ENCODE measurements at places on chromosomes 4 and X. TPM values are rescaled to one million over a fixed set of nuclear protein-coding genes. Genes with fewer than 3 reads are reported as not detected.

- no peak for DNase-seq
Observed at GRCh38 chr4:8461086-8461485, 20.5 kb downstream of the TRMT44 start.

- DNase-seq, result no peak
Observed at GRCh38 chr4:78056265-78057129, 626 bp upstream of the FRAS1 start.

DNA sequence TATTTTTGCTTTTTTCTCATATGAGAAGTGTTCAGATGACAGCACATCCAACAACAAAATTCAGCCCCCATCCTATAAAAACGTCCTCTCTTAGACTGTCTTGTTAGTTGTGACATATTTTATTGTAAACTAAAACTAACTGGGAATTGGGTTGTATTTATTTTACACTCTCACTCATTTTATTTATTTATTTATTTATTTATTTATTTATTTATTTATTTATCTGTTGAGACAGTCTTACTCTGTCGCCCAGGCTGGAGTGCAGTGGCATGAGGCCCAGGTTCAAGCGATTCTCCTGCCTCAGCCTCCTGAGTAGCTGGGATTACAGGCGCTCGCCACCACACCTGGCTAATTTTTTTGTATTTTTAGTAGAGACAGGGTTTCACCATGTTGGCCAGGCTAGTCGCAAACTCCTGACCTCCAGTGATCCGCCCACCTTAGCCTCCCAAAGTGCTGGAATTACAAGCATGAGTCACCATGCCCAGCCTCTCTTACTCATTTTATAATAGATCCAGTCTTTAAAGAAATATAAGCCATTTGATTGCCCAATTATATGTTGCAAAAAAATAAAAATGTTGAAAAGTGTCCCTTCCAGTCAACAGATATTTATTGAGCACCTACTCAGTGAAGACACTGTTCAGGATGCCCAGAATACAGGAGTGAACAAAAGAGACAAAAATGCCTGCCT, 44.6 kb downstream of the PALLD start:
- no peak for DNase-seq

- no peak for DNase-seq
Observed at GRCh38 chr4:3447431-3448395, 5.9 kb downstream of the HGFAC start.

Gene DCHS2
- total RNA-seq, result 1.5 TPM

DNA sequence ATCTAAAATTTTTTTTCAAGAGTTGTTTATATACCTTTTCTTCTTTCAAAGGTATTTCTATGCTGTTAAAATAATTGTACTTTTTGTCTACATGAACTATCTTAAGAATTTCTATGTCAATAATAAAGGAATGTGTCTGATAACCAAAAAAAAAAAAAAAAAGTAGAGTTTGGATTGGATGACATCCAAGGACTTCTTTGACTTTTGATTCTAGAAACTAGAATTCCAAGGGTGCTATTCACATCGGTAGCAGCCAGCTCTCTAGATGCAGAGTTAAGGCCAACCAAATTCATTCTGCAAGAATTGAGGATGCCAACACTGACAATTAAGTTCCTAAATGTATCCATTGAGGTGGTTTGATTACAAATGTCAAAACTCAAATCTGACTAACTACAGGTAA, 42.0 kb upstream of the PRKG2 start:
- no peak for DNase-seq

DNA sequence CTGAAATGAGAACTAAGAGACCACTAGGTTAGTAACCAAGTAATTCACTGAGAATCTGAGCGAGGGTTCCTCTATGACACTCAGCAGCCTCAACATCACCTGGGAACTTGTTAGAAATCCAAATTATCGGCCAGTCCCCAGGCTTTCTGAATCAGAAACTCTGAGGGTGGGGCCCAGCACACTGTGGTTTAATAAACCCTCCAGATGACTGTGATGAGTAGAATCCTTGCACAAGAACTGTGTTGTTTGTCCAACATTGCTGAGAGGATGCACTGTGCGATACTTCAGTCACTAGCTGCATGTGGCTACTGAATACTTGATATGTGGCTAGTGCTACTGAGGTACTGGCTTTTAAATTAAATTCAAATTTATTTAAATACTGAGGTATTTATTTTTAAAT, 243.9 kb downstream of the MAML3 start:
- no peak for DNase-seq

GRCh38 chrX:40171513-40172400, 74.0 kb upstream of the BCOR start:
- DNase-seq, result no peak

DNA sequence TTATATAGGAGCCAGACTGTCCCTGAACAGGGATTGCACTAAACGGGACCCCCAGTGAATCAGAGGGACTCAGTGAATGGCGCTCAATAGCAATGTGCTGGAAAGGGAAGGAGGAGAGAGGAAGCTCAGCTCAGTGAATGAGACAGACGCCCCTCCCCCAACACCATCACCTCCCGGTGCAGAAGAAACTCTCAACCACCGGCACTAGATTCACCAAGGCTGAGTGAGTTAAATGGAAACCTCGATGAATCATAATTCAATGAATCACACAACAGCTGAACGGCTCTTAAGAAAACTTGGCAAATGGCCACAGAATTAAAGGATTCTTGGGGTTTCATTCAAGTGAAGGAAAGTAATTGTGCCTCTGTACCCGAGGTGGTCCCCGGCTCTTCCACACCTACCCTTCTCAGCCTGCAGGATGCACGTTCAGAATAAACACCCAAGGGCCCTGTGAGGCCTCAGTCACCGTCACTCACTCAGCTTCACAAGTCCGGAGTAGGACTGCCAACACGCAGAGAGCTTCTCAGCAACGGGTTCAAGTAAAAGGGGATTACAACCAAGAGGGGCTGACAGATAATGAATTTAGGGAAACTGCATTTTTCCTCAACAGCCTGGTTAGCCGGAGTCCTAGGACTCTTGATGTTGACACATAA, 29.3 kb downstream of the CRMP1 start:
- DNase-seq, result no peak

GRCh38 chrX:8044947-8045346, 117.7 kb upstream of the PNPLA4 start:
- DNase-seq, result no peak

- DNase-seq, result no peak
Observed at GRCh38 chr4:6854098-6854744, 55.4 kb upstream of the TBC1D14 start.

GRCh38 chr4:92519727-92520126, 216.0 kb downstream of the GRID2 start:
- DNase-seq, result no peak

- no peak for DNase-seq
Observed at GRCh38 chr4:172982151-172982590, 186.4 kb upstream of the GALNT7 start.

Gene CPLX1
- not detected for total RNA-seq

DNA sequence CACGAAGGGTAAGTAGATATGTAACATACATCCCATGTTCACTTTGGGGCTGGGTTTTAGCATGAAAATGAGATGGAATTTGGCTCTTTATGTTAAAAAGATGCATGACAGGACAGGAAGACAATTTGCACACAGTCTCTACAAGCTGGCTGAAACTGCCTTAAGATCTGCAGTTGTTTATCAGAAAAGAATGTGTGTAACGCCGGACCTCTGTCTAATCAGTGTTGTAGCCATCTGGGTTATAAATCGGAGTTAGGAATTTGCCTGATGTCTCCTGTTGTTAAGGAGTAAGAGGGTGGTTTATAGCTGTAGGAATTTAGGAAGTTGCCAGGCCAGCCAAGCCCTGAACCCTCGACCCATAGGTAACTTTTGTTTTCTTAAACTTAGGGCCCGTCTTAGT, 562.9 kb upstream of the FAT1 start:
- no peak for DNase-seq

DNA sequence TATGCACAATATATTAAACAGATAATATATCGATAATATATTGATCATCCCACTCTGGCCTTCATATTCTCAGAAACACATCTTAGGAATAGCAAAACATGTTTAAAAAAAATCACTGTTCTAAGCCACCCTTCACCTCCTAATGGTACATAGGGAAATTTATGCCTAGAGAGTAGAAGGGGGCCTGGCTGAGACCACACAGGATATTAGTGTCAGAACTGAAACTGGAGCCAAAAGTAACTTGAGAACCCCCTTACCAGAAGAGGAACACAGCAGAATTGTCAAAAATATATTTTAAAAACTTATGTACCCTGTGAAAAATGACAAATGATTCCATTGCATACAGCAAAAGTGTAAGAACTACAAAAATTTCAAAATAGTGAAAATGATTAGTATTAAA, 173.1 kb downstream of the VSIG4 start:
- no peak for DNase-seq

Gene TBC1D9
- total RNA-seq, result 9.7 TPM

GRCh38 chrX:102720237-102721168, at the start of gene GPRASP3:
GPRASP3 (plus strand) TSS chrX:102720743; CDS start chrX:102748996, 28,253 bp downstream.
- DNase-seq, result no peak

DNA sequence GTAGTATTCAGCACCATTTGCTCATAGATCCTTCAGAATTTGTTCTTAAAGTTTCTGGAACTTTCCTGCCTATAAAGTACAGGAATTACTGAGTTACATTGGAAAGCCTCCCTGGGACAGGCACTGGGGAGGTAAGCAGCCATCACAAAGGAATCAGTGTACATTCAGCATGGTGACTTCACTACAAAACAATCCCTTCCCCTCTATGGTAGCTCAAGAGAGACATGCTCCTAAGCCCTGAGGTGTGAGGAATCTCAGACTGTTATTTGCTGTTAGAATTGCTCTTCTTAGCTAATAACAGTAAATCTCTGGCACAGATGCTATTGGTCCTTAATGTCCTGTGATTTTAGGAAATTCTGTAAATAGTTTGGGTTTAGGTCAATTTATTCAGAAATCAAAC, 1898.0 kb upstream of the PCDH7 start:
- DNase-seq, result no peak

DNA sequence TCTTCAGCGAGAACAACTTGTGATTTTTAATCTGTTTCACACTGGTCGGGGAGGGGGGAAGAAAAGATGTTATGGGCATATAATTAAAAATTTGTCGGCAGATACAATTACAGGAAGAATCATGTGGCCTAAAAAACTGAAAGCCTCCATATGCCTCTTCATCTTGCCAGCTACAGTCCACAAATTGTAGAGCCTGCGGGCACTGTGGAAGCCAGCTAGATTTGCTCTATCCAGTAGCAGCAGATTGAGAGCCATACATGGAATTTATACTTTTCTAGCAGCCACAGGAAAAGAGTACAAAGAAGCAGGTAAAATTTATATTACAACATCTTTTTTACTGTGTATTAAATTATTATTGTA, 147.3 kb downstream of the TBL1X start:
- no peak for DNase-seq

DNA sequence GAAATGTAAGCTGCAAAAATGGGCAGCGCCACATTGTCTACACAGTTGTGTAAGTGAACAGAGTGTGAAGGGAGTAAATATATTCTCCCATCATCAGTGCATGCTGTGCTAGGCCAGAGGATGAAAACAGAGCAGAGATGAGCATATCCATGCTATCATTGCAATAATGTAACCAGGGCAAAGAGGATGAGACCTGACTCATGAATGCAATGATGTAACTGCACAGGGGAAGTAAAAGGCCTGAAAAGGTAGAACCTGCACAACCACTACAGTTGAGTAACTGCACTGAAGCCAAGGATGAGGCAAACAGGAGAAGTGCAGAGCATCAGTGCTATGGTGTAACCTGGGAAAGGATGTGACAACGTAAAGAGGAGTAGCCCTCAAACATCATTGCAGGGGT, 220.4 kb upstream of the FAM47C start:
- DNase-seq, result no peak

- no peak for DNase-seq
Observed at GRCh38 chr4:119736559-119736958, 108.0 kb upstream of the PDE5A start.

- no peak for DNase-seq
Observed at GRCh38 chr4:41120297-41121217, 93.8 kb downstream of the APBB2 start.

DNA sequence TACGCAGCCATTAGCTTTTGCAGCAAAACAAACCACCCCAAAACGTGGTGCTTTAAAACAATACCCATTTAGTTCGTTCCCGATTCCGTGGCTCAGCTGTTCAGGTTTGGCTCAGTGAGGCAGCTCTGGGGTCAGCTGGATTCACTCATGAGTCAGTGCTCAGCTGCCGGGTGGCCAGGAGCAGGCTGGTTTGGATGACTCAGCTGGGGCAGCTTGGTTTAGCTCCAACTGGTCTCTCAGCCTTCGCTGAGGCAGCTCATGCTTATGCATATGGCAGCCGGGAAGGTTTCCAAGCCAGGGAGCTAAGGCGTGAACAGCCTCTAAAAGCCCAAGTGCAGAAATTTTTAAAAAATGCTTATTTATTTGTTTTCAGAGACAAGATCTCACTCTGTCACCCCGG, 13.3 kb upstream of the CD99 start:
- no peak for DNase-seq

- DNase-seq, result no peak
Observed at GRCh38 chrX:48025561-48025960, 18.8 kb downstream of the SPACA5 start.

DNA sequence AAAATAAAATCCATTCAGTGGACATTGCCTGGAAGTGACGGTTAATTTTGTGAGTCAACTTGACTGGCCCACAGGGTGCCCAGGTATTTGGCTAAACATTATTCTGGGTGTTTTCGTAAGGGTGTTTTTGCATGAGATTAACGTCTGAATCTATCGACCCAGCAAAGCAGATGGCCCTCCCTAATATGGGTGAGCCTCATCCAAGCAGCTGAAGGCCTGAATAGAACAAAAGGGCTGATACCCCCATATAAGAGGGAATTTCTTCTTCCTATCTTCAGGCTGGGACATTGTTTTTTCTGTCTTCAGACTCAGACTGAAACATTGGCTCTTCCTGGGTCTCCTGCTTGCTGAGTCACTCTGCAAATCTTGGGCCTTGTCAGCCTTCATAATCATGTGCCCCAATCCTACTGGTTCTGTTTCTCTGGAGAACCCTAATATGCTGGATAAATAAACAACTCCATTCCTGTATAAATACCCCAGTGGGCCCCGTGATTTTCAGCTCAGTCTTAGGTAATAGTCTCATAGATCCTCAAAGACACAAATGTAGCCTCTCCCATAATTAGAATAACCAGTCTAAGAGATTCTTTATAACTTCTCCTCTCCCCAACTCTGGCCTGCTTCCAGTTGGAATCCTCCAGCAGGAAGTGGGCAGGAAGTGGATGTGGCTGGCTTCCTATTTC, 33.1 kb upstream of the DDX3X start:
- DNase-seq, result no peak

DNA sequence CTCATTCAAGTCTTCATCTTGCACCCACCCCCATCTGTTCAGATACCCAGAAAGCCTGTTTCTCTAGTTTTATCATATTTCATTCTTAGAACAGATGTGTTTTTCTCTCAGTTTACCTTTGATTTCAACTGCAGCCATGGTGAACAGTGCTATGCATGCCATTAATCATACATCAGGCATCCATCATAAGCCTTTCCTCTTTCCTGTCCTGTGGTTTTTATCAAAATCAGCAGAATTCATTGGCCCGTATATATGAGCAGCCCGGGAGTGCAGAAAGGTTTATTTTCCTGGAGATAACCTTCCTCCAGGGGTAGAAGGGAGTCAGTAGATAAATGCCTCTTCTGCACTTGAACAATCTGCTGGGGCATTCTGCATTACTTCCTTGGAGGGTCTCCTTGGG, 65.7 kb downstream of the IL21 start:
- DNase-seq, result no peak

GRCh38 chr4:141388481-141388880, 167.8 kb downstream of the ZNF330 start:
- DNase-seq, result no peak

Gene MUC7
- total RNA-seq, result not detected

- no peak for DNase-seq
Observed at GRCh38 chrX:135384161-135384836, 37.4 kb upstream of the SMIM10L2A start.
